ENCODE measurements at places on chromosomes 3 and 15.

- no peak for DNase-seq
Measured at GRCh38 chr3:173238091-173238490, 97.1 kb upstream of the SPATA16 start.

DNA sequence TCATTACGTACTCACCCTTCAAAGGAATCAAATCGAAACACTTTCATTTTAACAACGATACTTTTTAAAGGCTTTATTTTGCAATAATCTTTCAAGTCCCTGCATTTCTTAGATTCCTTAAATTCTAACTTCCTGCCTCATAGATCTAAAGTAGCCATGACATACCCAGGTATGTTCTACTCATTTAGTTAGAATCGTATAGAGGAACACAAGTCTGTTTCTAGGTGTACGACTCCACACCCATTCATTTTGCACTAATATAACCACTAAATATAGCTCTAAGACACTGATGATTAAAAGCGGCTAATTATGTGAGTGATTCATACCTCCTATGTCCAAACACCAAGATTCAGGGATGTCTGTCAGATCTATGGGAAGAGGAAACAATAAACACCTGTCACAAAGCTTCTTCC lies 1.3 kb downstream of the ATP13A3 start:
- DNase-seq = peak; percentile 41

- no peak for DNase-seq
Measured at GRCh38 chr3:53753518-53754183, 92.6 kb downstream of the CHDH start.

GRCh38 chr3:23325466-23326065 lies 122.4 kb downstream of the UBE2E2 start:
- DNase-seq = no peak

DNA sequence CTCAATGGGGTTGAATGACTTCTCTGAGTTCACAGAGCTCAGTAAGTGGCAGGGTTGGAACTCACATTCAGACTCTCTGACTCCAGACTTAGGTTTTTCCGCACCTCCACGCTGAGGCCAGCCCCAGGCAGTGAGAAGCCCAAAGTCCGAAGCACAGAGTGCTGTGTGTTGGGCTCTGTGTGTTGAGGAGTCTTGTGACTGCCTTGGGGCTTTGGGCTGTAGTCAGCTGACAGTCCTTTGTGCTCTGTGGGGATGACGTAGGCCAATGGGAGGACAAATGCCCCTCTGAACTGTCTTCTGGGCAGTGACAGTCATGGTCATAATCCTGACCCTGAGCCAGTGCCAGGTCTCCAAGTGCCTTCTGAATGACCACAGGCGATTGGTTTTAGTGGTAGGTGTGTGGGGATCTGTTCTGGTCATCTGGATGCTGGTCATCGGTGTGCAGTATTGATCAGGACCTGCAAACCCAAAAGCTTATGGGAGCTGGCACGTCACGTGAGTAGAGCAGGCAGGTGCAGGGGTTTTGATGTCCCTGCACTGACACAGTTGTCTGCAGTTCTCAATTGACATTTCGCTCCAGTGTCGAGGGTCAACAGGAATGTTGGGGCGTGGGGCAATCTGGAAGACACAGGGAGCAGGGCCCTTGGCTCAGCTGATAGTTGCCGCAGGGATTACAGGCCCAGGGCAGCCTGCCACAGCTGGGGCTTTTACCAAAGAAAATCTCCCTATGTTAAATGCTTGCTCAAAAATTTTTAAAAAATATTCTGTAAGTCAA lies 45.3 kb downstream of the CAPN3 start:
- DNase-seq = no peak

DNA sequence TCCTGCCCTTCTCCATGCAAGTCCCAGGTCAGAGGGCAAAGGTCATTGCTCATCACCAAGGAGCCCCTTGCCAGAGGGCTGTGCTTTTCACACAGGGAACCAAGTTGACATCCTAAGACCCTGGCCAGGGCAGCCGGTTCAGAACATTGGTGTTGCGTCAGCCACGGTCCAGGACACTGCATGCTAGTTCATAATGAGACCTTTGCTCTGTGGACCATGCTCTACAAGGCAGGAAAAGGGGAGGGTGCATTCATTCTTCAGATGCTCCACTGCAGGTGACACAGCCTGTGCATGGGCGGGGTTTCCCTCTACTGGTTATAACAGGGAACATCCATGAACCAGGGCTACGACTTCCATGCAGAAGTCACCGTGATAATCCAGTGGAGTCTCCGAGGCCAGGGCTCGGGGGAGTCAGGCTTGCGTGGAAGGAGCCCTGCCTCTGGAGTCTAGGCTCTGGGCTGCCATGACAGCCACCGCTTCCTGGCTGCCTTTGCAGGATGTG lies 81.6 kb downstream of the OCA2 start:
- no peak for DNase-seq
